ENCODE measurements at places on chromosomes 2 and 18. TPM values are rescaled to one million over a fixed set of nuclear protein-coding genes. Genes with fewer than 3 reads are reported as not detected.

The SCN1A gene
- 18.6 TPM for total RNA-seq

The NCKAP5 gene
- total RNA-seq = 10.6 TPM

The IL1RN gene
- 18.2 TPM for total RNA-seq

The DES gene
- total RNA-seq = 23.9 TPM

The LGALSL gene
- 30.3 TPM for total RNA-seq

The ALPI gene
- total RNA-seq = not detected

DNA sequence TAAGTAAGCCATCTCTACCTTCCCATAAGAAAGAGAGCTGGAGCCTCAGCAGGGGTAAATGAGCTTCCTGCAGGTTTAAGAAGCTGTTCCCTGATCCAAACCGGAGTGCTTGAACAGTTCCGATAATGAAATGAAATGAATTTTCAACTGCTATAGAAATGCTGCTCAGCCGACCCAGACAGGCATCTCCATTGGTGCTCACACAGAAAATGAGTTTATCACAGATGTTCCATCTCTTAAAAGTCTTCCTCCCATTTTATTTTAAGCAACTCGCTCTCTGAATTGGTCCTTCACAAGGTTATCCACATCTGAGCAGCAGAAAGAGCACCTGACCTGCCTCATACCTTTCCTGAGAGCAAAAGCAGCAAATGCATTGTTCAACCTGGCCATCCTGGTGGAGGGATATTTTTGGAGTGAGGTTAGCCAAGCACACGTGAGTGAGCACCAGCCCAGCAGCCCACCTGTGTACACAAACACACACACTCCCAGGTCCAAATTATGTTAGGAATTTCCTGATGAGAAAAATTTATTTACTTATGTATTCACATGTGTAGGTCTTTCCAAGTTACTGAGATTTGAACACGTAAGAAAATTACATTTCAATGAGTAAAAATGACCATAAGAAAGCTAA is 42.2 kb upstream of the CCDC68 start:
- H3K4me1 ChIP-seq = no peaks in the 10 kb centered on the region
- H3K4me3 ChIP-seq = no peak overlapping the region
- H3K27me3 ChIP-seq = no peaks in the 10 kb centered on the region
- H3K36me3 ChIP-seq = no peaks in the 10 kb centered on the region
- no peak overlapping the region for H3K27ac ChIP-seq
- peak; percentile 40 for DNase-seq

GRCh38 chr2:205868773-205869333 is 186.6 kb downstream of the NRP2 start:
- H3K4me3 ChIP-seq = no peak overlapping the region
- no peaks in the 10 kb centered on the region for H3K36me3 ChIP-seq
- H3K27ac ChIP-seq = no peak overlapping the region
- H3K4me1 ChIP-seq = no peaks in the 10 kb centered on the region
- no peaks in the 10 kb centered on the region for H3K27me3 ChIP-seq
- no peak for DNase-seq

- H3K36me3 ChIP-seq = no peaks in the 10 kb centered on the region
- H3K27me3 ChIP-seq = no peaks in the 10 kb centered on the region
- no peak overlapping the region for H3K27ac ChIP-seq
- no peaks in the 10 kb centered on the region for H3K4me1 ChIP-seq
Measured at GRCh38 chr2:20193185-20193584, 31.7 kb downstream of the SDC1 start.

GRCh38 chr18:45068400-45069094 is 387.9 kb downstream of the SETBP1 start:
- H3K27ac ChIP-seq = no peak overlapping the region
- H3K4me3 ChIP-seq = no peak overlapping the region
- no peaks in the 10 kb centered on the region for H3K4me1 ChIP-seq
- no peaks in the 10 kb centered on the region for H3K27me3 ChIP-seq
- no peaks in the 10 kb centered on the region for H3K36me3 ChIP-seq
